ENCODE measurements at places on chromosomes 3 and 15.

GRCh38 chr3:101243285-101244211 lies 76.8 kb downstream of the IMPG2 start:
- DNase-seq: peak; percentile 65

- no peak for DNase-seq
Observed at GRCh38 chr15:71380345-71380744, 265.1 kb downstream of the THSD4 start.

DNA sequence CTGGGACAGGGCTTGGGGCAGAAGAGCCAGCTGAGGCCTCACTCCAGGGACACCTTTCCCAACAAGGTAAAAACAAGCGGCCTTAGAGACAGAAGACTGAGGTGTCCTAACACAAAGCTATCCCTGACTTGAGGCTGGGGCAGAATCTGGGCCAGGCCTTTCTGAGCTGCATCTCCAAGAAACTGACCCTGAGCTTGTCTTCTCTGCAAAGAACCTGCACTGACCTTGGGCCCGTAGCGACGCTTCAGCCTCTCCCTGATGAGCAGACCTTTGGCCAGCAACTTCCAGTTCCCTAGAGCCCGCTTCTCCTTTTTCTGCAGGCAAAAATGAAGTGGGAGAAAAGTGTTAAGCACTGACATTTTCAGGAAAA lies 22.2 kb downstream of the TMEM43 start:
- no peak for DNase-seq

GRCh38 chr3:70832089-70832833 lies 519.8 kb upstream of the MDFIC2 start:
- DNase-seq: no peak

Measured in activated CD4-positive, alpha-beta T cell treated with anti-CD3 and anti-CD28 coated beads, Interleukin-2, amount 50 U/mL, for 16 hours (primary cell).